Hair follicular keratinocyte (primary cell): ENCODE measurements at places on chromosomes 16 and 17. TPM values are rescaled to one million over a fixed set of nuclear protein-coding genes. Genes with fewer than 3 reads are reported as not detected.

Gene C16orf54
- not detected in 2 replicates for total RNA-seq

Gene DCTPP1
- total RNA-seq = 44.7 and 66.1 TPM in 2 replicates

Gene PHLPP2
- 4.5 and 6.0 TPM in 2 replicates for total RNA-seq

Gene CACNA1H
- total RNA-seq = under 0.01 TPM in 1 of 2 replicates, not detected in the other
